ENCODE measurements at places on chromosomes 2 and 18. TPM values are rescaled to one million over a fixed set of nuclear protein-coding genes. Genes with fewer than 3 reads are reported as not detected.

The FBXO41 gene
- 0.19 TPM for total RNA-seq

The CAPN13 gene
- total RNA-seq = not detected

The IL1R1 gene
- total RNA-seq = 5.3 TPM

The MYCN gene
- 6.2 TPM for total RNA-seq

The CYS1 gene
- total RNA-seq = not detected

The RMDN2 gene
- 1.8 TPM for total RNA-seq

The GPR75 gene
- total RNA-seq = 3.5 TPM

The ERICH2 gene
- not detected for total RNA-seq

The GPR45 gene
- total RNA-seq = not detected

The IL1RL2 gene
- not detected for total RNA-seq

The MRO gene
- 0.16 TPM for total RNA-seq

The BOK gene
- 34.8 TPM for total RNA-seq

Measured in bladder microvascular endothelial cell (primary cell).